ENCODE measurements at places on chromosomes 1 and 21. TPM values are rescaled to one million over a fixed set of nuclear protein-coding genes. Genes with fewer than 3 reads are reported as not detected.

LCE1F gene
- total RNA-seq = not detected

BSND gene
- total RNA-seq = not detected

C1orf185 gene
- not detected for total RNA-seq

CYP4Z1 gene
- 6.8 TPM for total RNA-seq

LCE2C gene
- not detected for total RNA-seq

BARHL2 gene
- not detected for total RNA-seq

FMOD gene
- 46.7 TPM for total RNA-seq

- DNase-seq = no peak
Observed at GRCh38 chr1:39655578-39656268, 16.2 kb downstream of the NT5C1A start.

- no peak for DNase-seq
Observed at GRCh38 chr1:202127836-202128622, 5.3 kb downstream of the GPR37L1 start.

- DNase-seq = no peak
Observed at GRCh38 chr1:215416497-215416896, 150.6 kb upstream of the KCTD3 start.

GRCh38 chr1:34681480-34682451 lies 73.1 kb upstream of the GJB5 start:
- no peak for DNase-seq

DNA sequence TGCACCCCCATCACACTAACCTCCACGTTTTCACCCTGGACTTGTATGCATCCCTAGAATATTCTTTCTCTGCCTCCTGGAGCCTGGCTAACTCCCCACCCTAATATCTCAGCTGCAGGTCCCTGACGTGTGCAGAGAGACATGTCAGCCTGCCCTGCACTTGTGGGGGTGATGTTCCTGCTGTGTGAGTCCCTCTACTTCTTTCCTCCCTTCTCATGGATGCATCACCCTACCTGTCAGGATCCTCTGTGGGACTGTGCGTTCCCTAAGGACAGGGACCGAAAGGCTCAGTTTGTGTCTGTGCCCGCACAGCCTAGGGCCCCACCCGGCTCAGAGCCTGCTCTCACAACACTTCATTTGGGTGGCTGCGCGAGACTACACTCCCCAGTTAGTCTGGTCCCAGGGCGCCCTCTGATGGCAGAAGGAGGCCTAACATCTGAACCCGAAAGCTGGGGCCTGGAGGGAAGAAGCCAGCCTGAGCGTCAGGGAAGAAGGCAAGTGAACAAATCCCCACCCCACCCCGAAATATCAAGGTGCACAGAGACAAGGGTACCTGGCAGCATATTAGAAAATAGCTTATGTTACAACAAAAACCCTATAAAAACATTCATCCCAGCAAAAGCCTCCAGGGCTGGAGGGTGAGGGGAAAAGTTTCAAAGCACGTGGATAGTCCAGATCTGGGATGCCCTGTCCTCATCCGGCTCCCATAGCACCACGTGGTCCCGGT lies 3.7 kb downstream of the CD52 start:
- no peak for DNase-seq

- DNase-seq = no peak
Observed at GRCh38 chr1:29648026-29648425, 411.7 kb downstream of the PTPRU start.
